ENCODE measurements at places on chromosomes 16 and 17.
A peak's percentile ranks its signal among the peaks of the same experiment; 100 is the strongest.

- DNase-seq: no peak
Measured at GRCh38 chr17:43820759-43821158, 12.2 kb downstream of the MPP3 start.

DNA sequence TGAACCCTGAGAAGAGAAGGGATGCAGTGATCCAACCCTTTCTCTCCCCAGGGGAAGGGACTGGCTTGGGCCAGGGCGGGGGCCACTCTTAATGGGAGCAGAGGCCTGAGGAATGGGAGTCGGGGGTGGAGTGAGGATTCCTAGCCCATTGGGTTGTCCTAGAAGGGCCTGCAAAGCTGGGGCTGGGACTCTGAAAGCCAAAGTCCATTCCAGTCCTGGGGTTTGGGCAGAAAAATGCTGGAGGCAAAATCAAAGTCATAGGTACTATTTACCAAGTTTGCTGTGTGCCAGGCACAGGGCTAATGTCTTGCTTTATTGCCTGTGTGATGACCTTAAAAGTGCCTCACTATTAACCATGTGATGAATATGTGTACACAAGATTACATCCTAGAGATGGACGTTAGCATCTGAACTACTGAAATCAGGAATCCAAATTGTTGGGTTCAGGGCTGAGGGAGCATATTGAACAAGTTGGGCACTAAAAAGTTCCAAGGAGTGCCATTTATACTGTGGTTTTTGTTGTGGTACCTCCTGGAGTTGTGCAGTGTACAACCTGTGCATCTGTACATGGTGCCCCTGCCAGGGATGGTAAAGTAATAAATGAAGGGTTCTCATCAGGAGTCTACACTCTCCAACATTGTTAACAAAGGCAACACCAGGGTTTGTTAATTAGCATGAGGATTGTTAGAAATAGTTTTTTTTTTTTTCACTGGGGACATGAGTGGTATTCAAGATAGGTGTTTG lies 84.4 kb upstream of the NKD1 start:
- DNase-seq: no peak

DNA sequence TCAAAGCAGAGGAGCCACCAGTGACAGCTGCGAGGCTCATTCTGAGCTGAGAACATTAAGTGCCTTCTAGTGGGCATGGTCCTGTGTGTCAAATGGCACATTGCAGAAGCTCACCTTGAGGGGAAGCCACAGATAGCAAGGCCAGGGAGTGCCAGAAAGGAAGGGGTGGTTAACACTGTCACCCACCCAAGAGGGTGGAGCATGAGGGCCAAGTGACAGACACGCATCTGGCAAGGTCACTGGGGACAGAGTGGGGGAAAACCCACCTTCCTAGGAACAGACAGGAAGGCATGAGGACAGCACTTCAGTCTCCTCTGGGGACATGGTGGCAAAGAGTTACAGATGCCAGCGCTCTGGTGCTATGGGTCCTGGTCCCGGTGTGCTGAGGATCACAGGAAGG lies 22.1 kb downstream of the NUBP1 start:
- DNase-seq: no peak

GRCh38 chr17:63694229-63694949 lies 5.5 kb downstream of the LIMD2 start:
- DNase-seq: peak; percentile 70

- no peak for DNase-seq
Measured at GRCh38 chr16:26464576-26465266, 602.0 kb upstream of the C16orf82 start.

DNA sequence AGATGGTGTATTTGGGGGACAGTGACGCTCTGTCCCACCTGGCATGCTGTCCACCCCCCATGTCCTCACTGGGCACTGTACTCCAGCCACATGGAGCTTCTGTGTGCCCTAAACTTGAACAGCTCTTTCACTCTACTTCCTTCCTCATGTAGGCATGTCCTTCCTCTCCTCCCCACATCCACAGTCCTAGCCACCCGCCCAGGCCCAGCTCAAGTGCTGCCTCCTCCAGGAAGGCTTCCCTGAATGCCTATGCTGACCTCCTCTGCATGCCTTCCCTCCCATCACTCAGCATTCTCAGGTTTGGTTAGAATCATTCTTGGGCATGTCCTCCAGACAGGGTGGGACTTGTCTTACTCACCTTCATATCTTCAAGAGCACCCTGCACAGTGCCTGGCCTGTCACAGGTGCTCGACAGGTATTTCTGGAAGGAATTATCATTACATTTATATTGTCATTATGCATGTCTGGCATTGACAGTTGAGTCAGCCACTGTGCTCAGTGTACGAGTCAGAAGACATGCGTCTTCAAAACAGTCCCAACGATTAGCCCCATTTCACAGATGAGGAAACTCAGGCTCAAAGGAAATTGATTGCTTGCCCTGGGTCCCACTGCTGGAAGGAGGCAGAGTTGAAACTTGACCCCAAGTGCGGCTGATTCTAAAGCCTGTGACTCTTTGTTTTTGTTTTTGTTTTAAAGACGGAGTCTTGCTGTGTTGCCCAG lies 42.1 kb upstream of the TOB1 start:
- DNase-seq: no peak
